Pulmonary artery endothelial cell (primary cell): ENCODE measurements at places on chromosomes 6 and 20. TPM values are rescaled to one million over a fixed set of nuclear protein-coding genes. Genes with fewer than 3 reads are reported as not detected.

CST4 gene
- not detected in 2 replicates for total RNA-seq

NOX3 gene
- not detected in 2 replicates for total RNA-seq

ANKEF1 gene
- total RNA-seq, result 2.8 and 3.5 TPM in 2 replicates

SALL4 gene
- under 0.01 and 0.07 TPM in 2 replicates for total RNA-seq

AKAP12 gene
- 285 and 309 TPM in 2 replicates for total RNA-seq

MUC22 gene
- total RNA-seq, result not detected in 2 replicates

ETV7 gene
- total RNA-seq, result 0.35 and 0.40 TPM in 2 replicates
